CD4-positive, alpha-beta T cell (primary cell): ENCODE measurements at places on chromosomes 6 and 20.

- no peaks in the 10 kb centered on the region for H3K36me3 ChIP-seq
- H3K27ac ChIP-seq, result no peak overlapping the region
These were observed 387.8 kb upstream of the GJE1 start for GRCh38 chr6:141744971-141745370.

DNA sequence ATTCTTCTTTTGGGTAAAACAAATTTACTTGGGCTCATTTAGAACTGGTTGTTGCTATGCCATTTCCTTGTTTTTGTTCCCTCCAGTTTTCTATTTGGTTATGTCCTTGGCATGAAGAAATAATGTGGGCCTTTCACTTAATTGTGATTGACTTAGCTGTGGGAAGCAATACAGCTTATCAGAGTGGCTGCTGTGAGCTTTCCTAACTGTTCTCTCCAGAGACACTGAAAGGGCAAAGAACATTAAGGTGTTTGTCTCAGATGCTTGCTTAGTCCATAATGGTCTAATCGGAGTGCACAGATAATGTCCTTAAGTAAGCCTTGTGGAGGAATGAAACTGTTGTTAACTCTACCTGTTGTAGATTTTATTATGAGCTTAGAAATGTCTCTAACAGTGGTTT, 56.6 kb downstream of the SH3BGRL2 start:
- H3K27me3 ChIP-seq, result no peaks in the 10 kb centered on the region
- no peak for DNase-seq
- H3K4me3 ChIP-seq, result no peak overlapping the region
- H3K4me1 ChIP-seq, result no peaks in the 10 kb centered on the region

DNA sequence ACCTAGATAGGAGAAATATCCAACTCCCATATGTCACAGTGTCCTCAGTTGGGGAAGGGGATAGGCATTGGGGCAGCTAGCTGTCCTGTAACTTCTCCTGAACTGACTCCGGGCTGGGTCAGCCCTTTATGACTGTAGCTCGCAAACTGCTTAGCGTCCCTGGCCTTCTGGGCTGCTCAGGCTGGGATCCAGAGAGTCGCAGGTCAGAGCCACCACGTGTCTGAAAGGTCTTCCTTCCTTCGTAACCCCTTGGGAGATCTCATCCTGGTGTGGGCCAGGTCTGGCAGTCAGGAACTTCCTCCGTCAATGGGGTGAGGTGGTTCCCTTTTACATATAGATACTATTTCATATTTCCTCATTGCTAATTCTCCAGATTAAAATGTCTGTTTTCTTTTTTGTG, 28.8 kb upstream of the HINT3 start:
- H3K27ac ChIP-seq, result no peak overlapping the region
- peaks cover 67% of the 10 kb centered on the region for H3K36me3 ChIP-seq
- H3K4me3 ChIP-seq, result no peak overlapping the region

DNA sequence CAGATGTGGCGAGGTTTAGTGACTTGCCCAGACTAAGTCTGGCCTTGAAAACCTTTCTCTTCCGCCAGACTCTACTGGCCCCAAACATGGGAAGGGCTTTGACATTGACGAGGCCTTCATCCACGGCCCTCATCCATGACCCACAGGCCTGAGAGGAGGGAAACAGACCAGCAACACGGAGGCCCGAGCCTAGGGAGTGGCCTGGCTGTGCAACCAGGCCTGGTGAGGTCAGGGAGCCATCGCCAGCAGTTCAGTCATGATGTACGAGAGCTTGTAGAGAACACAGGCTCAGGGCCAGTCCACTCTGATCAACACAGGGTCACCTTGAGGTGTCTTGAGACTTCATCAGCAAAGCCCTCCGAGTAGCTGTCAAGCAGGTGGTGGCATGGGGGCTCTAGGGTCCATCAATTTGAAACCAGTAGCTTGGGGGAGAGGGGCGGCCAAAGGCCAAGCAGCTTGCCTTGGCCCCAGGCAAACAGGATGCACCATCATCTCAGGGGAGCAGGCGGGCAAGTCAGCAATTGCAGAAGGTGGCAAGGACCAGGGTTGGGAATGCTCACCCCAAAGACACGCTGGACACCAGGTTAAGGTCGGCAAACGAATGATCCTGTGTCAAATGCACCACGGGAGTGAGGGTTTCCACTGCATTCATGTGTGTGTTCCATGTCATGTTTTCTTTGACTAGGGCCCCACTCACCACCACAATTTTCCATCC, 36.1 kb downstream of the GFOD1 start:
- no peak overlapping the region for H3K4me3 ChIP-seq
- DNase-seq, result no peak
- H3K36me3 ChIP-seq, result no peaks in the 10 kb centered on the region
- peaks cover 27% of the 10 kb centered on the region for H3K4me1 ChIP-seq

GRCh38 chr6:122454673-122455072, 16.9 kb downstream of the SERINC1 start:
- H3K4me1 ChIP-seq, result peaks cover 3% of the 10 kb centered on the region
- no peaks in the 10 kb centered on the region for H3K27me3 ChIP-seq
- no peak overlapping the region for H3K27ac ChIP-seq
- H3K36me3 ChIP-seq, result peaks cover 90% of the 10 kb centered on the region
- no peak for DNase-seq
- H3K4me3 ChIP-seq, result no peak overlapping the region

- H3K36me3 ChIP-seq, result peaks cover 40% of the 10 kb centered on the region
- H3K4me1 ChIP-seq, result no peaks in the 10 kb centered on the region
- no peak for DNase-seq
- no peaks in the 10 kb centered on the region for H3K27me3 ChIP-seq
- no peak overlapping the region for H3K4me3 ChIP-seq
These were observed 53.5 kb downstream of the TCP11 start for GRCh38 chr6:35087361-35088280.

DNA sequence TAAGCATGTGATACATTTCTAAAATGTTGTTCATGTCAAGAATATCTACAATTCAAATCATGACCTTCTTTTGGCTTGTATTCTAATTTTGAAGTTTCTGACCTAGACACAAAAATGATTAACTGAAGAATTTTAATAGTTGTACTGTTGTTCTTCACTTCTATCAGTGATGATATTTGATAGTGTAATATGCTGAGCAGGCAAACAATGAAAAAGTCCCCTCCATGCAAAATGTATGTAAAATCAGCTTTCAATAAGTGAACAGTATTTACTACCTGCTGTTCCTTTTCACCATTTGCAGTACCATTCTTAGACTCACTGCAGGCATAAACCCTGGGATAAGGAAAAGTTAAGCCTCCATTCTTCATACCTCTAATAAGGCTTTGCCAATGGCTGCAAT, 201.5 kb downstream of the LAMA2 start:
- no peak overlapping the region for H3K27ac ChIP-seq
- H3K4me1 ChIP-seq, result no peaks in the 10 kb centered on the region
- no peak for DNase-seq
- H3K36me3 ChIP-seq, result no peaks in the 10 kb centered on the region
- no peak overlapping the region for H3K4me3 ChIP-seq

DNA sequence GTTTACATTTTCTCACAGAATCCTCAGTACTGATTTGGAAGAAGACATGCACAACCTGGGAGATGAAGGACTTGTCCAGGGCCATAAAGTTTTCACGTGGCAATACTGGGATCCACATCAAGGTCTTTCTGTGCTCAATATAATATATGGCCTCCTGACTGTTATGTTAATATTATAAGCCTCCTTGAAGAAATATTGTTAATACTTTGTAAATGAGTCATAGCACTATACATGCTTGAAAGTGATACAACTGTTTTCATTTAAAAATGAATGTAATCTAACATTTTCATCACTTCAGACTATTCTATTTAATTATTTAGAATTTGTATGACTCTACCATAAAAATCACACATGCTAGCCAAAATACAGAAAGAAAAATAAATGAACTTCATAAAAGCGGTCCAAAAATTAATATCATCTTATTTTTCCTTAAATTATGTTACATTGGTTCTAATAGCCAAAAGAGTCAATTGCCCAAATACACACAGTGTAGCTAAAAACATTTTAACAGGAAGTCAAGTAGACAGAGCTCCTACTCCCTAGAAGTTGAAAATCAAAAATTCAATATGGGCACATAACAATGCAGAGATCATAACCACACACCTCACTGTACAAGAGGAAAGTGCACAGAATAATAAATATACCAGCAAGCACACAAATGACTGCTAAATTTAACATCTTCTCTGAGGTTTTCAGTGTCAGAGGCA, 188.0 kb upstream of the HDDC2 start:
- H3K4me3 ChIP-seq, result no peak overlapping the region
- DNase-seq, result no peak
- H3K4me1 ChIP-seq, result no peaks in the 10 kb centered on the region
- H3K27me3 ChIP-seq, result no peaks in the 10 kb centered on the region

GRCh38 chr6:89122625-89123024, 4.8 kb upstream of the SRSF12 start:
- no peak overlapping the region for H3K4me3 ChIP-seq
- H3K4me1 ChIP-seq, result peaks cover 5% of the 10 kb centered on the region
- H3K27ac ChIP-seq, result no peak overlapping the region

- H3K27ac ChIP-seq, result no peak overlapping the region
- no peaks in the 10 kb centered on the region for H3K27me3 ChIP-seq
- H3K4me1 ChIP-seq, result peaks cover 29% of the 10 kb centered on the region
- no peak for DNase-seq
These were observed 1.5 kb upstream of the PPDPF start for GRCh38 chr20:63518946-63519667.

GRCh38 chr6:3542032-3542640, 85.3 kb upstream of the SLC22A23 start:
- no peaks in the 10 kb centered on the region for H3K27me3 ChIP-seq
- H3K36me3 ChIP-seq, result no peaks in the 10 kb centered on the region
- H3K4me1 ChIP-seq, result no peaks in the 10 kb centered on the region
- H3K4me3 ChIP-seq, result no peak overlapping the region
- DNase-seq, result no peak

DNA sequence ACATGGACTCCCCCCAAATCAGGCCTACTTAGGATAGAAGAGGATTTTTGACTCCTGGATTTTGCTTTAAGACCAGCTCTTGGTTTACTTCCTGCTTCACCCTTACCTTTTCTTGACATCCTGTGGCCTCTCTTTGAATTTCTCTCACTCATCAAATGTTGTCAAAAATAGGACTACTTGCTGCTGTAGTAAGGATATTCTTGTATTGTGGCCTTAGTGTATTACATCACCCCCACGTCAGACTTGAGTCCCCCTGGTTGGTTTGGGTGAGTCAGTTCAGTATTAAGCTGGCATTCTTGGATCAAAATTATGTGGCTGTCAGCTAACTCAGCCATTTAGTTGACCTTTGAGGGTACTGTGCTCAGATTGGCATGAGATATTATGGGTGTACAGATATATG, 1.1 kb downstream of the TPX2 start:
- no peak overlapping the region for H3K27ac ChIP-seq
- no peak for DNase-seq
- no peaks in the 10 kb centered on the region for H3K27me3 ChIP-seq
- peaks cover 18% of the 10 kb centered on the region for H3K4me1 ChIP-seq
- no peak overlapping the region for H3K4me3 ChIP-seq
- no peaks in the 10 kb centered on the region for H3K36me3 ChIP-seq

DNA sequence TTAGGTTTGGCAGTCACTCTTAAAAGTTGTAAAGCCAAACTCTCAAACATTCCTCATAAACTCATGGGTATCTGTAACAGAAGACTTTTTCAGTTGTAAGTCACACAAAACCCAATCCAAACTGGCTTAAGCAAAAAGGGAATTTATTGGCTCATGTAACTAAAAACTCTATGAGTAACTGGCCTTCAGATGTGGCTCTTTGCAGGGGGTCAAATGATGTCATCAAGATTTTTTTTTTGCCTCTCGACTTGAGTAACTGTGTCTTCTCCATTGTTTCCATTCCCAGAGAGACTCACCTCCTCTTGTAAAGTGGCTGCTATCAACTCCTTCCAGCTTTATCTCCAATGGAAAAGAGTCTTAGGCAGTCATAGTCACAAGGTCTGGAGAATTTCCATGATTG, 645.0 kb downstream of the DHX35 start:
- no peaks in the 10 kb centered on the region for H3K4me1 ChIP-seq
- no peaks in the 10 kb centered on the region for H3K27me3 ChIP-seq
- DNase-seq, result no peak
- no peak overlapping the region for H3K4me3 ChIP-seq

DNA sequence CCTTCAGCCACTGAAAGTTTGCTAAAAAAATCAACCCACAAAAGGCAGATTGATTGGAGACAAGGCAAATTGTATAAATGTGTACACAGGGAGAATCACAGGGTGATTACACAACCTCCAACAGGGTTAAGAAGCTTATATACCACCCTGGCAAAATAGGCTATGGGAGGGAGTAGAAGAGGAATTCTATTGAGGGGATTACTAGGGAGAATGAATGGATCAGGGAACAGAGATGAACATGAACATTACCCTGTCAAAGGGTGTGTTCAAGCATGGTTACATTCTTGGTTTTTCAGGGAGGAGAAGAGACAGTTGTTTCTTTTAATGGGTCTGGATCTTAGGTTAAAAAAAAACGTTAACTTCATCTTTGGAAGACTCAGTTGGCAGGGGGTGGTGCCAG, 5.1 kb upstream of the MRS2 start:
- H3K36me3 ChIP-seq, result no peaks in the 10 kb centered on the region
- H3K27me3 ChIP-seq, result peaks cover 23% of the 10 kb centered on the region
- no peak overlapping the region for H3K4me3 ChIP-seq
- no peak for DNase-seq
- no peak overlapping the region for H3K27ac ChIP-seq

GRCh38 chr6:121593011-121593641, 157.7 kb downstream of the GJA1 start:
- no peak overlapping the region for H3K4me3 ChIP-seq
- no peaks in the 10 kb centered on the region for H3K36me3 ChIP-seq
- no peak overlapping the region for H3K27ac ChIP-seq
- DNase-seq, result no peak

GRCh38 chr6:113340371-113340770, 516.8 kb upstream of the MARCKS start:
- no peak overlapping the region for H3K4me3 ChIP-seq
- H3K4me1 ChIP-seq, result no peaks in the 10 kb centered on the region
- H3K27me3 ChIP-seq, result no peaks in the 10 kb centered on the region
- H3K27ac ChIP-seq, result no peak overlapping the region
- DNase-seq, result no peak
- H3K36me3 ChIP-seq, result no peaks in the 10 kb centered on the region

- H3K36me3 ChIP-seq, result no peaks in the 10 kb centered on the region
- H3K27me3 ChIP-seq, result no peaks in the 10 kb centered on the region
- H3K27ac ChIP-seq, result no peak overlapping the region
- H3K4me1 ChIP-seq, result no peaks in the 10 kb centered on the region
- DNase-seq, result no peak
These were observed 12.1 kb upstream of the MRPS18A start for GRCh38 chr6:43699564-43700186.

DNA sequence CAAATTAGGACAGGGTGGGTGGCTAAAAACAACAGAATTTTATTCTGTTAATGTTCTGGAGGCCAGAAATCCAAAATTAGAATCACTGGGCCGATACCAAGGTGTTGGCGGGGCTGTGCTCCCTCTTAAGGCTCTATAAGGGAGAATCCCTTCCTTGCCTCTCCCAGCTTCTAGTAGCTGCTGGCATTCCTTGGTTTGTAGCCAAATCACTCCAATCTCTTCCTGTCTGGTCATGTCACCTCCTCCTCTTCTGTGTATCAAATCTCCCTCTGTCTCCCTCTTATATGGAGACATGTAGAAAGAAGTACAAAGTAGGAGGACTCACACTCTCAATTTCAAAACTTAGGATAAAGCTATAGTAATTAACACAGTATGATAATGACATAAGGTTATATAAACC, 102.9 kb upstream of the SIRPA start:
- peaks cover 5% of the 10 kb centered on the region for H3K27me3 ChIP-seq
- H3K27ac ChIP-seq, result no peak overlapping the region
- no peak overlapping the region for H3K4me3 ChIP-seq
- DNase-seq, result no peak
- H3K4me1 ChIP-seq, result no peaks in the 10 kb centered on the region

- H3K4me3 ChIP-seq, result no peak overlapping the region
- no peak for DNase-seq
- peaks cover 28% of the 10 kb centered on the region for H3K27me3 ChIP-seq
- no peaks in the 10 kb centered on the region for H3K36me3 ChIP-seq
- no peak overlapping the region for H3K27ac ChIP-seq
These were observed 61.0 kb downstream of the FAM50B start for GRCh38 chr6:3910106-3910663.
